ENCODE measurements at places on chromosomes 1 and 21.

- DNase-seq, result no peak
These were observed 106.9 kb upstream of the NR5A2 start for GRCh38 chr1:199920635-199921034.

DNA sequence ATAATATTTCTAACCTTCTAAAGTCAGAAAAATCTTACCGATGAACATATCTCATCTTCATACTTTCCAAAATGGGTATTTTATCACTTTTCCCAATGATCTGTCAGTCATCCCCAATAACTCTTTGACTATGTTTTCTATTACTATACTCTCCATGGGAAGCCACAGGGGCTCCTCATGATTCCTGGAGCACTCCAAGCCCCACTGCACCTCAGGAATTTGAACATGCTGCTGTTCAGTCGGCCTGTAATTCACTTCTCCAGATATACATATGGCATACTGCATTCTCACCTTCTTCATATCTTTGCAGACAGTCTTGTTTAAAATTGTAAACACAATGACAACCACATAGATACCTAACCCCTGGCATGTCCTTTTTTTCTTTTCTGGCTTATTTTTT is 333.0 kb downstream of the BRINP3 start:
- no peak for DNase-seq

DNA sequence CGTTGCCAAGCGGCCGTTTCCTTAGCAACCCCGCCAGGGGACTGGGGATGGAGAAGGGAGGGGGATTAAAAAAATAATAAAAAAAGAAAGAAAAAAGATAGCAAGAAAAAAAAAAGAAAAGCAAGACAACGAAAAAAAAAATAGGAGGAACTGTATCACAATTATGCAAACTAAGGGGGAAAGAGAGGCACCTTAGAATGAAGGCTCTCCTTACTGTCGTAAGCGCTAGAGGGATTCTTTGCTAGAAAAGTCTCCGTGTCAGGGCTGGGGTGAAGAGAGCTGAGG is 625 bp upstream of the NEGR1 start:
- DNase-seq, result no peak

DNA sequence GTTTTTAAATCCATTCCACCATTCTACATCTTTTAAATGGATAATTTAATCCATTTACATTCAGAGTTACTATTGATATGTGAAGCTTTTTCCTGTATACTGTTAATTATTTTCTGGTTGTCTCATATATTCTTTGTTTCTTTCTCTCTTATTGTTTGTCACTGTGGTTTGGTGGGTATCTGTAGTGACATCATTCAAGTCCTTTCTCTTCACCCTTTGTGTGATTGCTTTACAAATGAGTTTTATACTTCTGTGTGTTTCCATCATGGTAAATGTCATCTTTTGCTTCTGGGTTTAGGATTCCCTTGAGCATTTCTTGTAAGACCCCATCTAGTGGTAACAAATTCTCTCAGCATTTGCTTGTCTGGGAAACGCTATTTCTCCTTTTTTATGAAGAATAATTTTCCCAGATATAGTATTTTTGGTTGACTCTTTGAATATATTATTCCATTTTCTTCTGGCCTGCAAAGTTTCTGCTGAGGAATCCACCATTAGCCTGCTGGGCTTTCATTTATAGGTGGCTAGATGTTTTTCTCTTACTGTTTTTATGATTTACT is 10.2 kb downstream of the LY9 start:
- no peak for DNase-seq

DNA sequence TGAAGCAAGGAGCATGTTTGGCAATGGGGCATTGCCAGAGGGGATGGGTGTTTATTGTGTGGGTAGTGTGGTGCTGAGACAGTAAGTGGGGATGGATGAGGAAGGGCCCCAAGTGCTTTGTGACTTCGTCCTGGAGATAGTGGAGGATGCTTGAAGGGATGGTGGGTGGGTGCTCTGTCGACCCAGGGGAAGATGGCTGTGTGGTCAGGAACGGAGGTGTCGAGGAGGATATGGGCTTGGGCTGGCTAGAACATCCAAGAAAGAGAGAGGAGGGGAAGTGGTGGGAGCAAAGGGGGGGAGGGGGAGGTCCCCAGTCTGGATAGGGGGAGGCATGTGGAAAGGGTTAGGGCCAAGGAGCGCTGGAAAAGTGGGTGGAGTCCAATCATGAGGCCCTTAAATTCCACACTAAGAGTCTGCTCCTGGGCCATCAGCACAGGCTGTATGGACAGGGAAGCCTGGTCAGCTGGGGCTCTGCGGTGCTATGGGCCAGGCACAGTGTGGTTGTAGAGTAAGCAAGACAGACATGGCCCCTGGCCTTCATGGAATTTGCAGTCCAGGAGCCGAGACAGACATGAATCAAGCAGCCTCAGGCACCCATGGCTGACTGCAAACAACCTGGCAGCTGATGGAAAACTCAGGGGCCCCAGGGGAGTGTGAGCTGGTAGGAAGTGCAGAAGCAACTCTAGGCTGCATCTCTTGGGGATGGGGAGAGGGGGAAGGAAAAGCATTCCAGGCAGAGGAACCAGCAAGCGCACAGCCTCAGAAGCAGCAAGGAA is 36.3 kb downstream of the EDN2 start:
- DNase-seq, result no peak

- no peak for DNase-seq
These were observed 112.5 kb downstream of the ADSS2 start for GRCh38 chr1:244339073-244339692.

GRCh38 chr1:117636637-117637425 is 31.0 kb downstream of the TENT5C start:
- no peak for DNase-seq

DNA sequence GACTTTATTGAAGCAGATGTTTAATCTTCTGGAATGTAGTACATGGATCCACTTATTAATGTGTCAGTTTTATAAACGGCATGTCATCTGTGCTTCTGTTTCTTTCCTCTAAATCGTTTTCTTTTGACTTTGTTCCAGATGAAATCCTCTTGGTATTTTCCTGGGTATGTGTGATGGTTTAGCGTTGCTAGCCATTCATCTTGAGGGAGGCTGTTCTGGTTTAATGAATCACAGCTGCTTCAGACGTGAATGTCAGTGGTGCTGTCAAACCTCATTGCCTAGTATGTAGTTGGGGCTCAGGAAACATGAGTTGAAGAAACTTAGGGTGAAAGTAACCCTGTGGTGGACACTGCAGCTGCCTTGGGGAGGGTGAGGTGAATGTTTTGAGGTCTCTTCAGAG is 33.2 kb downstream of the KCNK1 start:
- DNase-seq, result no peak

GRCh38 chr1:209102120-209102519 is 481.4 kb upstream of the CAMK1G start:
- no peak for DNase-seq

DNA sequence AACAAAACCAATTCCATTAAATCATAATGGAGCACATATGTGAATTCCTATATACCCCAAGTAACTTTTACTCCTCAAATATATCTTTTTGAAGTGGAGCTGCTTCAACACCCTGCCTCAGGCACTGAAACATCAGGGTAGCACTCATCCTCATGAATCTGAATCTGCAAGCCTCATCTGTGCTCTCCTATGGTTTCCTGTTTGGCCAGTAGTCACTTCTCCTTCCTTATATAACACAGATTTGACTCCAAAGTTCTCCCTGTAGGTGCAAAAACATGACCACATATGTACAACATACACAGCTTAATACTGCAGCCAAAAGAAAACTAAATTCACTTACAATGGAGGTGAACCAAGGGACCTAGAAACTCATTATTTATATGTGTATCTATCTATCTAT is 7.2 kb downstream of the TRIT1 start:
- DNase-seq, result no peak

DNA sequence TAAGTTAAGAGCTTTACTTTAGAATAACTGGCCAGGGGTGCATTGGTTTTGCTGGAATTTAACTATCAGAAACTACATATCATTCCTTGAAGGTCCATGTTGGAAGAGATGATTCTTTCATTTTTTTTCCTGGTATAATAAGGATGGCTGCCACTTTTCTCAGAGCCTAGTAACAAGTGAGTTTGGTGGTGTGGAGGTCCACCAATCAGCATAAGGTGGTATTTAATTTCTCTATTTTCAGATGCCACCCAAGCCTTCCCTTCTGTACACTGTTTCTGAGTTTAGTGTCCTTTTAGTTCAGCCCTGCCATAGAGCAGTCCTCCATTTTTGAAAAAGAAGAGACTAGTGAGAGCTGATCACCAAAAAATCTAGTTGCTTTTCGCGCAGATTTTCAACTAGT is 386.3 kb downstream of the USP25 start:
- DNase-seq, result no peak

DNA sequence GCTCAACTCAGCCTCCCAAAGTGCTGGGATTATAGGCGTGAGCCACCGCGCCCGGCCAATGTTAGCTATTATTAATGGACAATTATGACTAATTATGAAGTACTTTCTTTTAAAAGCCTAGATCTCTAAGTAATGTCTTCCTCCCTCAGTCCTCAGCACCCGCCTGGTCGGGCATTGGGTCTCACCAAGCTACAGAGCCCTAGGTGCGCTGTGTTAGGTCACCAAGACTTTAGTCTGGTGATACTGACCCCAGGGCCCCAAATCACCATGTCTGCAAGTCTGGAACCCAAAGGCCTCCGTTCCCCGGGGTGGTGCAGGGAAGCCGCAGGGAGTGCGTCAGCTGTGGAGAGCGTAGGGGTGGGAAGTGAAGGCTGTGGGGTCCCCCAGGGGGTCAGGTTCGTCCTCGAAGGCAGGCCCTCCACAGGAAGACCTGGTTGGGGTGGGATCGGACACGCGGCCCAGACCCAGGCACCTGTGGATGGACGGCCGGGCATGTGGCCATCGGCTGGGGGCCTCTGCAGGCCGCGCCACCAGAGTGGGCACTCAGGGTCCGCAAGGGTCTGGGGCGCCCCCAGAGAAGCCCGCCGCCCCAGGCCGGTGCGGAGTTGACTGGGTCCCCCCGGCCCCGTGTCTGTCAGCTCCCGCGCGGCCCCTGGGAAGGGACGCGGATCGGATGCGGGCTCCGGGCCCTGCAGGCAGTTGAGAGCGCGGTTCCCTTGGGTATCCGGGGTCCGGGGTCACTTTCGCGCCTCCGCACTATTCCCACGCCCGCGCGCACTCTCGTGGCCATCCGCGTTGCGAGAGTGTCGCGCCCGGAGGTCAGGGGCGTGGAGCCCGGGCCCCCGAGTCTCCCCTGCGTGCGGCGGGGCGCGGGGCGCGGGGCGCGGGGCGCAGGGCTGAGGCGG is 710 bp upstream of the PDXK start:
- no peak for DNase-seq

DNA sequence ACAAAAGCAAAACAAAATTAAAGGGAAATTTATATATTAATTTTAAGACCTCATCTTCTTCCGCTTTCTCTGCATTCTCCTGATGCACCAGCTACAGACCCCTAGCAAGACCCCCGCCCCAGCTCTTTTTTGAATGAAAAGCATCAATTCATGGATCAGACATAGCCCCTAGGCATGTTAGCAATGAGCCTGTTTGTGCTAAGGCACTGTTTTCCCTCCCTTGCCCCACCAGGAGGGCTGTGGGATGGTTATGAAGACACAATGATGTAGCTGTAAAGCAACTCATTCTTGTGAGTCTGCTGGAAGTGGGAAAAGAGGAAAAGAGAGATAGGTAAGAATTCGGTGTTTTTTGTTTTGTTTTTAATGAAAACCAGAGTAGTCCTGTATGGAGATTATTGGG is 88.5 kb upstream of the ZBTB18 start:
- DNase-seq, result no peak

DNA sequence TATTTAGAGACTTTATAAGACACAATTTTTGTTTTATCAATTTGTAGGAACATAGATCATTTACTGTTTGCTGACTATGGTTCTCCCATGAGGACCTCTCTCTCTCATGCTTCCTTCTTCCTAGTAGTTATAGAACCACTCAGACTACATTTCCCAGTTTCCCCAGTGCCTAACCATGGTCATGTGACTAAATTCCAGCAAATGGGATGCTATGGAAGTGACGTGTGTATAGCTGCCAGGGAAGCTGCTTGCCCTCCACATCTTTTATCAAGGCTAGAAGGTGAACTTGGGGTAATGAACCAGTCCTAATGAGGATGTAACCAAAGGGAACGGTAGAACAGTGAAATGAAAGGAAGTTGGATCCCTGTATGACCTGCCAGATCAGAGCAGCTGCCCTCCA is 184.0 kb downstream of the MIS18A start:
- no peak for DNase-seq

GRCh38 chr1:36115200-36115669 is 9.8 kb downstream of the COL8A2 start:
- no peak for DNase-seq

DNA sequence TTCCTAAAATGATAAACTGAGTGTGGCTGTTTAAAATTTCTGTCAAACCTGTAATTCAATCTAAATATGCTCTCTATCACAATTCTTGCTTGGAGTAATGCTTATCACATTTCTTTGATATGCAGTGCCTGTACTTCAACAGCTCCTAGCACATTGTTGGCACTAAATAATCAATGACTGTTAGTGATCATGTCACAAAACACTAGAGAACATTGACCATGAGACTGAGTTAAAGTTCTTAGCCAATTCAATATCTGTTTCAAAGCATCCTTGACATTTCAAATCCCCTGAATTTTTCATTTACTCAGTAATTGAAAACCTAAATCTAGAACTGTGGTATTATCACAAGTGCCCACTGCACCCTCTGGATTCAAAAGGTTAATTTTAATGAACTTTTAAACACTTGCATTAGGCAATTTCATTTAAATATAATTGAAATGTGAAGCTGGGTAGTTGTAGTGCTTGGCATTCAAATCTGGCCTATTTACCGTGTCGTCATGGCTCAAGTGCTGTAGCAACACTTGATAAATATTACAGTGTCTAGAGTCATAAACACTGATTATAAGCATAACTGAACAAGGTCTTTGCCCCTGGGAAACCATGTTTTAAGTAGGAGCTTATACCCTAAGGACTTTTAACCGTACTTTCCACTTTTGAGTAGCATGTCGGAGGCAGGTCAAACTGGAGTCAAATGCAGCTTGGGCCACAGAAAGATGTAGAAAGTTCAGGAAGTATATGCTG is 143.6 kb downstream of the LRRC7 start:
- DNase-seq, result no peak

- DNase-seq, result peak; percentile 16
These were observed 160.9 kb downstream of the GABPA start for GRCh38 chr21:25895565-25896205.

- no peak for DNase-seq
These were observed 90.8 kb downstream of the PLXNA2 start for GRCh38 chr1:208153386-208153785.

- no peak for DNase-seq
These were observed 92.6 kb upstream of the PBX1 start for GRCh38 chr1:164466429-164466828.

DNA sequence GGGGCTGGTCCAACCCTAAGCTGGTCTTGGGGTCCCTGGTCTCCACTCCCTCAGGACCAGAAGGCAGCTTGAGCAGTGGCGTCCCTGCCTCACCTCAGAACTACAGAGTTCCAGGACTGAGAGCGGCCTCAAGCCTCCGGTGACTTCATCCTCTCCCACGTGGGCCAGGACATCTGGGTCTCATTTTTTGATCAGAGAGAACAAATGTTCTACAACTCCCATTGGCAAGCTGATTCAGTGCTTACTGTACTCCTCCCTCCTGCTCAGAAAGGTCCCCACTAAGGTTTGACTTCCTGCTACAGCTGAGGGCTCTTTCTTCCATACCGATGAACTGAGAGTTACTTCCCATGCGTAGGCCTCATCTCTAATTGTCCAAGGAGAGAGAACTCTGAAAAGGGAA is 78.5 kb downstream of the PLXNA2 start:
- no peak for DNase-seq

Measured in NCI-H2081 treated with DMSO at 0.1 percent for 48 hours (cell line).